ENCODE measurements at places on chromosomes 5 and 9.

- no peak for DNase-seq
These were observed 78.4 kb downstream of the MAP1B start for GRCh38 chr5:72185496-72186329.

DNA sequence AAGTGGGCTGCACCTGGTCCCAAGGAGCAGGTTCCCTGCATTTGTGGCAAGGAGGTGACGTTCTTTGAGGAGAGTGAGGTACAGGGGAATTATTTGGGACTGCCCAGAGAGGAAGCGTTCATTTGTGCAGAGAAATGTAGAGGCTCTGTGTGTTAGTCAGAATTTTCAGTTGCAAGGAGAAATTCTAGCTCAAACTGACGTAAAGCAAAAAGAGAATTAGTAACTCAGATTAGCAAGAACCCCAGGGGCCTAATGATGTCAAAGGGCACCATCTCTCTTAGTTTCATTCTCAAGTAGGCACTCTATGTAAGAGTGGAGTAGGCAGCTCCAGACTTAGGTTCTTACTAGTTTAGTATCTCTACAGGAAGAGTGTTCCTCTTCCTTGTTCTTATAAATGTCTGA lies 2.4 kb upstream of the TXN start:
- no peak for DNase-seq

GRCh38 chr9:129669141-129669718 lies 3.8 kb downstream of the PRRX2 start:
- peak; percentile 59 for DNase-seq

DNA sequence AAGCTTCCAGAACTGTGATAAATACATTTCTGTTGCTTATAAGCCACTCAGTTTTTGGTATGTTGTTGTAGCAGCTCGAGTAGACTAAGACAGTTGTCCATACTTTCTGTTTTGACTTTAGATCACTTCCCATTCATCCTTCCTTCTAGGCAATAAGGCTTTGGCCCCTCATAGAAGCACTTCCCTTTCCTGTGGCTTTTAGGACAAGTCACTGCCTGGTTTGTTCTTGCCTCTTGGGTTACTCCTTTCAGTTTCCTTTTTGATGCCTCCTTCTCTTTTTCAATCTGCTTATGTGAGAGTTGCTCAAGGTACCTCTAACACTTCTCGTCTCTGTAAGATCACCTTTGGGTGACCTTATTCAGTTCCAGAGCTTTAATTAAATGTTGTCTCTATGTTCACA lies 72.4 kb upstream of the NTRK2 start:
- DNase-seq = no peak

DNA sequence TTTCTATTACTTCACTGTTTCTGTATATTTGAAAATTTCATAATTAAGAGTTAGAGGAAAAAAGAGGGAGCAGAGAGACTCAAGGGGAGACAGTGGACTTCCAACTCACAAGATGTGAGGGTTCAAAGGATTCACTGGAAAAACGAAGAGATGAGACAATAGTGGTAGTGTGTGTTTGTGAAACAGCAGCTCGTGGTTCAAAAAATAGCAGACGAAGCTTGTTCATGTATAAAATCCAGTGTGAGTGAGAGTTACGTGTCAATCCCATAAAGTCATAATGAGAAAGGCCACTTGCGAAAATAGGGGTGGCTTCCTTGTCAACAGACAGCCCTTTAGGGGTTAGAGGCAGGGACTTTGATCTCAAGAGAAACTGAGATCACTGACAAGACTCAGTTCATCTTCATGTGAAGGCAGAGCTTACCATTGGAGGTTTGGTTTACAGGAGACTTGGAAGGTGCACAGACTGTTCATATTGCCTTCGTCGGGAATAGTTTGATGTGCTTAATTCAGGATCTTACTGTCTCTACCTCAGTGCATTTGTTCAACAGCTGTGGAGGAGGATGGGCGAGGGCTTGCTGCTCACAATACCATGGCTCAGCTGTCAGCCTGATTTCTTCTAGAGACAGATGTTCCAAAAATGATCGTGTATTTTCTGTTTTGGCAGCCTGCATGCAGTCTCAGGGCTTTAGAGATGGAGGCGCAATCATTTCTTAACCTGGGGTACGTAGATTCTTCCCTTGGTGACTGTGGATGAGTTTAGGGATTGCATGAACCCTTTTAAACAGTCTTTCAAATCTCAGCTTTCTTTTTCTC lies 105.7 kb upstream of the KLF9 start:
- DNase-seq = no peak

- peak; percentile 21 for DNase-seq
These were observed 747.6 kb upstream of the EDIL3 start for GRCh38 chr5:85132269-85132668.

DNA sequence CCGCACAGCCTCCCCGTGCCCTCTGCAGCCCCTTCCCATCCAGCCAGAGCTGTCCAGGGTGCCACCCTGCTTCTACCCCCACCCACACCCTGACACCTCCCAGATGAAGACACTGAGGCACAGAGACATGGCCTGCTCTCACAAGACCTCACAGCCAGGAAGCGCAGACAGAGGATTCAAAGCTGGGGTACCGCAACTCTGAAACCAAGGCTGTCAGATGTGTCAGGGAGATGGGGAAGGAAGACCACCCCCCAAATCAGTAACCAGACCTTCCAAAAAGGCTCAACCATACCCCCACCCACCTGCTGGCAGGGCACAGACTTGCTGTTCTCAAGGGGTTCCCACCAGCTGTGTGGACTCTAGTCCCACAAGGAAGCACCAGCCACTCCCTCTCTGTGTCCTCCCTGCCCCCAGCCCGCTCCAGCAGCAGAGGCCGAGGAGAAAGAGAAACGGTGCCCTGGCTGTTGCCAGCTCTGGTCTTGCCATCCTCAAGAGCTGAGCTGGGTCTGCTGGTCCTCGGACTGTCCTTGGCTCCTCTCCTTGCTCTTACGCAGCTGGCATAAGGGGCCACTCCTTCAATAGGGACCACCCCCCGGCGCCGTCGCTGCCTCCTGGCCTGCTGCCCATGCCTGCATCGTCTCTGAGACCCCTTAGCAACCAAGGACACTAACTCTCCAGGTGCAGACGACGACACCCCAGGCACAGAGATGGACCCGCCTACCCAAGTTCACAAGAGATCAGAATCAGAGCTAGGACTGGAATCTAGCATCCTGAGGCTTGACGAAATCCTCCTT lies 699 bp downstream of the AKNA start:
- DNase-seq = no peak

- no peak for DNase-seq
These were observed 28.3 kb downstream of the RASGRF2 start for GRCh38 chr5:80988419-80988935.

GRCh38 chr9:86079421-86079831 lies 19.9 kb downstream of the GOLM1 start:
- DNase-seq = no peak

DNA sequence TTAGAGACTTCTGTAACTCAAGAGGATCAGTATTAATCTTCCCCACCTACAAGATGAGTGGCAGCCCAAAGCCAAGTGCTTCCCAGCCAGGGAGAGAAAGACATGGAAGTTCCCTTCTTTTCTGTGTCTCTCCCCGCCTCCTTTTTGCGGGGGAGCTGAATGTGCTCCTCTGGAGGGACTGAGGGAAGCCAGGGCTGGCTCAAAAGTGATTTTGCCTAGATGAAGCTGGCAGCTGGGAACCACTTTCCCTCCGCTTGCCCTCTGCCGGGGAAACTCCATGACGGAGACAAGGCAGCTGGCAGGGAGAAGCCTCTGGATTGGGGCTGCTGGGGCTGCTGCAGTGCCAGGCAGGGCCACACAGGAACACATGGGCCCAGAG lies 24.4 kb downstream of the EGR1 start:
- DNase-seq = no peak

DNA sequence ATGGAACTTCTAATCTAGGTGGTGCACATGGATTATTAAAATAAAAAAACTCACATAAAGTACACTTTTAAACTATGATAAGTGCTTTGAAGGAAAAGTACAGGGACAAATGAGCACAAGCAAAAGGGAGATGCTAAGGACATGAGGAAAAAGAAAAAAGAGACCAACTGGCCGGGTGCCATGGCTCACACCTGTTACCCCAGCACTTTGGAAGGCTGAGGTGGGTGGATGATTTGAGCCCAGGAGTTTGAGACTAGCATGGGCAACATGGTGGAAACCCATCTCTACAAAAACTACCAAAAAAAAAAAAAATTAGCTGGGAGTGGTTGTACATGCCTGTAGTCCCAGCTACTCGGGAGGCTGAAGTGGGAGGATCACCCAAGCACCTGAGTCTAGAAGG lies 67.1 kb downstream of the SH3TC2 start:
- DNase-seq = no peak

- no peak for DNase-seq
These were observed 310.4 kb downstream of the SLF1 start for GRCh38 chr5:94928891-94929290.

- DNase-seq = no peak
These were observed 73.1 kb downstream of the HSPA4 start for GRCh38 chr5:133124891-133125290.

DNA sequence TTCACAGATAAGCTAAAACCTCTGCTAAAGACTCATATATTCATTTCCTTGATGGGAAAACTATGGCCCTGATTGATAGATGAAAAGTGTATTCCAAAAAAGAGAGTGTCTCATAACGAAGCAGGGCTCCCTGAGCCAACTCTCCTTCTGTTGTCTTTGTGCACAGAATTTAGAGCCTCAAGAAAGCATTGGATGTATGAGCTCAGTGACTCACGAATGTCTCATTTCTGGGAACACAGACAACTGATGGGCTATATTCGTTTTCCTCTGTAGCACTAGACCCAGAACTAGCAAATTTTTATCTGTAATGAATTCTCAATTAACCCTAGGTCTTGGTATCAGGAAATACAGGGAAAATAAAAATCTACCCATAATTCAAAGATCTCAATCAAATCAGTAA lies 88.4 kb downstream of the LMNB1 start:
- DNase-seq = peak; percentile 38

DNA sequence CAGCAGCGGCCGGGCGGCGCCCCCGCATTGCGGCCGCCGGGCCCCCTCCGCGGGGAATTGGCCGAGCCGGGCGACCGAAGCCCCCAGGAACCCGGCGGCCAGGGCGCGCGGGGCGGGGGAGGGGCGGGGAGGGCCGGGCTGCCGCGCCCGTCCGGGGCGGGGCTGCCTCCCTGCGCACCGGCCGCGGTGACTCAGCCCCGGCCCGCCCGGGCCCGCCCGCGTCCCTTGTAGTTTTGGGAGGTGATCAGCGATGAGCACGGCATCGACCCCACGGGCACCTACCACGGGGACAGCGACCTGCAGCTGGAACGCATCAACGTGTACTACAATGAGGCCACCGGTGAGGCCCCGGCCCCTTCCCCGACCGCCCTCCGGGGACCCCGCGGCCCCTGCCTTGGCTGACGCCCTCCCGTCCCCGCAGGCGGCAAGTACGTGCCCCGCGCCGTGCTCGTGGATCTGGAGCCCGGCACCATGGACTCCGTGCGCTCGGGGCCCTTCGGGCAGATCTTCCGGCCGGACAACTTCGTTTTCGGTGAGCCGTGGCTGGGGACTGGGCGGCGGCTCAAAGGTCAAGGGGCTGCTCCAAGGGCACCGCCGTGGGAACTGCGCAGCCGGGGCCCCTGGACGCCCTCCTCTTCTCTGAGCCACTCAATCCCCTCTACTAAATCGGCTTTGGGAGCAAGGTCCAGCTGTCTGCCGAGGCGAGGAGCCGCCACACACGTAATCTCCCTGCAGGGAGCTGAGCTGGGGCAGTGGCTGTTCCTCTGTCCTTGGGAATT lies 592 bp downstream of the TUBB4B start:
- DNase-seq = no peak

- no peak for DNase-seq
These were observed 7.2 kb downstream of the ADAMTS2 start for GRCh38 chr5:179337796-179338676.

GRCh38 chr5:111922344-111922743 lies 165.3 kb upstream of the NREP start:
- DNase-seq = no peak

GRCh38 chr9:105646879-105647594 lies 15.2 kb upstream of the TAL2 start:
- no peak for DNase-seq

GRCh38 chr5:74082512-74083055 lies 456.6 kb downstream of the ARHGEF28 start:
- no peak for DNase-seq

GRCh38 chr5:68159224-68159951 lies 56.2 kb upstream of the PIK3R1 start:
- no peak for DNase-seq

DNA sequence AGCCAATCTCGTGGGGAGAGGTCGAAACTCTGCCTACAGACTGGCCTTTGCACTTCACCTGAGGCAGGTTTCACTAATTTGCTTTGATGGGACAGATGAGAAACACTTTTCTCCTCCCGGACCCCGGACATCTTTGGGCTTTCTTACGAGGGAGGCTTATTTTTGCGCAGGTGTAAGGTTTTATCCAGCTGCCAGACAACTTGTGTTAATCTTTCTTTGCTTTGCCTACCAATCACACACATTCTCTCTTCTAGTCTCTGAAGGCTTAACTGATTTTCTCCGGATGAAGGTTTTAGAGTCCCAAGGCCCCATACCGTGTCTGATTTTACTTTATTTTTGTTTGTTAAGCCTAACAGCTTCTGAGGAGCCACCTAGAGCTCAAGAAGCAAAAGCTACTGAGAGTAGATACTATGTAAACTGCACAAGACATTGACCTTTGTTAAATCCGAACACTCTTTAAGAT lies 436 bp upstream of the EMB start:
- DNase-seq = no peak

GRCh38 chr5:135332519-135333150 lies 66.4 kb downstream of the MACROH2A1 start:
- DNase-seq = peak; percentile 47

GRCh38 chr5:62312674-62313073 lies 6.7 kb downstream of the KIF2A start:
- no peak for DNase-seq

- DNase-seq = peak; percentile 86
These were observed 32.2 kb downstream of the IER5L start for GRCh38 chr9:129145841-129146292.

DNA sequence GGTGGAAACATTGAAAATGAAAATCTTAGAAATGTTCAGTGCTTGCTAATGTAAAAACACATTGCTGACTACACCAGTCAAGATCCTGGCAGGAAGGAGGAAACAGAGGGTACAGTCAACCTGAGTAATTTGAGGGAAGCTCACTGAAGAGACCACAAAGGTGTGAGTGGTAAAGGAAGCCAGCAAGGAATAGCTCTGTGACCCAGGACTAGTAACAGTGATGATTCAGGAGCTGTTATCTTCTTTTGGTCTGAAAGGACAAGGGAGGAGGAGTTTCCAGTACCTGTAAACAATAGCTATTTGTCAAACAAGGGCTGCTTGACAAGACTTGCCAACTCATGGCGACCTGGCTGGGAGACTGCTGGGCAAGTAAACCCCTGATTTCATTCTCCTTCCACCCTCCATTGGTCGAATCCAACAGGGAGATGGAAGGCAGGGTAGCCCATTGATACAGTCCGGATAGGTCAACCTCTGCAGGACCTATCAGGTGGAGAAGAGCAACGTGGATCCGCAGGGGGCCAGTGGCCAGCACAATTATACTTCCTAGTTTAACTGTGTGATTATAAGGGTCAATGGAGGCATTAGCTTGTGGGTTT lies 68.1 kb downstream of the MAMDC2 start:
- DNase-seq = no peak
